T follicular helper cell (primary cell): ENCODE measurements at places on chromosomes 16 and 17.

GRCh38 chr16:12398029-12398682, 405.5 kb downstream of the CPPED1 start:
- no peak for DNase-seq

GRCh38 chr16:78538919-78539318, 439.5 kb downstream of the WWOX start:
- DNase-seq, result no peak

DNA sequence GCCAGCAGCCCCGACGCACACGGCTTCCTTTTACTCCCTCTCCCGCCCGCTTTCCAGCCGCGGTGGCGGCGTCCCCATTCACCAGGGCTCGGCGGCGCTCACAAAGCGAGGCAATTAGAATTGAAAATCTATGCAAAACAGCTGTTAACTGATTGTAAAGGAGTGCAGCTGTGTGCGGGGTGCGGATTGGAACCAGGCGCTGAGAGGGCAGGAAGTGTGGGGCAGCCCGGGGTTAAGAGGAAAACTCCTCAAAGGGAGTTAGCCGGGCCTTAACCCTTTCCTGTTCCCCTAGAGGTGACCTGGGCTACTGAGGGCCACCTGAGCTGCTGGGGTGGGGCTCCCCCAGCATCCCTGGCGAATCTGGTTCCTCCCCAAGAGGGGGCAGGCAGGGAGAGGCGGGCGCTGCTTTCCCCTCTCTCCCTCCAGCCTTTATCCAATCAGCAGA, 5.8 kb upstream of the GSE1 start:
- DNase-seq, result no peak

DNA sequence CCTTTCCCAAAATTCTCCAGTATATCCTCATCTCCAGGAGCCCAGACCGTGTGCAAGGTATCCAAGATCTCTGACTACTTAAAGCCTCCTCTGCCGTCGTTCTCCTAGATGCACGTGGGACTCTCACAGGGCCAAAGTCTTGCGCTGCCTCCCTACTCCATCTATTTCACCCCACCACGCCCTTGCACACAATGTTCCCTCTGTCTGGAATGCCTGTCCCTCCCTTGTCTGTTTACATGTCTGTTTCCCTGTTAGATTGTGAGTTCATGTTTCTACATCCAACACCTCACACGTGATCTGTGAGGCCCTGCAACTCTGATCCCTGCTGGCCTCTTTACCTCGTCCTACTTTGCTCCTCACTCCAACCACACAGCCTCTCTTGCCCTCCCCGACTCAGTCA, 4.9 kb upstream of the FZD2 start:
- no peak for DNase-seq

- DNase-seq, result no peak
Observed at GRCh38 chr16:11484691-11485258, 101.9 kb downstream of the LITAF start.

DNA sequence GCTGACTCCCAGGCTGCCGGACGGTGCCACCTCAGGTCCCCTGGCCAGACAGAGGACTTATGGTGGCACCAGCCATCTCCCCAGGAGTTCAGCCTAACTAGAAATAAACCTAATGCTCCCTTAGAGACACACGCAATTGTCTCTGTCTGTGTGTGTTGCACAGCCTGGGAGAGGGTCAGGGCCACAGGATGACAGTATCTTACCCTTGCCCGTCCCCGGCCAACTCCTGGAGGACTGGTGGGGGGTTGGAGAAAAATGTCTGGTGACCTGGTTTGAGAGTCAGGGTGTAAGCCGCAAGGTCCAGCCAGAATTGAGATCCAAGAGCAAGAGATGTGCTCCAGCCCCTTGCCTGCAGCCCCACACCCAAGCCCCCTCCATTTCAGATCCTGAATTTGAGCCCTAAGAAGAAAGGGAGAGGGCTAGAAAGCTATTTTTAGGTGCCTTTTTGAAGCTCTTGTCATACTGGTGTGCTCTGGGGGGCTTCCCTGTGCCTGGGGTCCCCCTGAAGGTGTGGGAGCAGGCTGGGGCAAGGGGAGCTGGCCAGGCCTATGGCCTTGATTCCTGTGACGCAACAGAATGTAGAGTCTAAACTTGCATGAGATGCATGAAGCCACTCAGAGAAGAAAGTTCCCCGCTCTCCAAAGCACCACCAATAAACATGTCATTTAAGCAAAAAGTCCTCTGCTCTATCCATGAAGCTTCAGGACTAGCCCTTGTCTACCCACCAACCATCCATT, 12.9 kb downstream of the ZNF319 start:
- DNase-seq, result no peak
